ENCODE measurements at places on chromosomes 6 and 20. TPM values are rescaled to one million over a fixed set of nuclear protein-coding genes. Genes with fewer than 3 reads are reported as not detected.

The CCHCR1 gene
- 39.2 TPM for total RNA-seq

The C20orf144 gene
- total RNA-seq: not detected

- no peak for DNase-seq
Observed at GRCh38 chr6:27531772-27532459, 59.0 kb upstream of the ZNF184 start.

The GTSF1L gene
- not detected for total RNA-seq

The SYNGAP1 gene
- 1.1 TPM for total RNA-seq

DNA sequence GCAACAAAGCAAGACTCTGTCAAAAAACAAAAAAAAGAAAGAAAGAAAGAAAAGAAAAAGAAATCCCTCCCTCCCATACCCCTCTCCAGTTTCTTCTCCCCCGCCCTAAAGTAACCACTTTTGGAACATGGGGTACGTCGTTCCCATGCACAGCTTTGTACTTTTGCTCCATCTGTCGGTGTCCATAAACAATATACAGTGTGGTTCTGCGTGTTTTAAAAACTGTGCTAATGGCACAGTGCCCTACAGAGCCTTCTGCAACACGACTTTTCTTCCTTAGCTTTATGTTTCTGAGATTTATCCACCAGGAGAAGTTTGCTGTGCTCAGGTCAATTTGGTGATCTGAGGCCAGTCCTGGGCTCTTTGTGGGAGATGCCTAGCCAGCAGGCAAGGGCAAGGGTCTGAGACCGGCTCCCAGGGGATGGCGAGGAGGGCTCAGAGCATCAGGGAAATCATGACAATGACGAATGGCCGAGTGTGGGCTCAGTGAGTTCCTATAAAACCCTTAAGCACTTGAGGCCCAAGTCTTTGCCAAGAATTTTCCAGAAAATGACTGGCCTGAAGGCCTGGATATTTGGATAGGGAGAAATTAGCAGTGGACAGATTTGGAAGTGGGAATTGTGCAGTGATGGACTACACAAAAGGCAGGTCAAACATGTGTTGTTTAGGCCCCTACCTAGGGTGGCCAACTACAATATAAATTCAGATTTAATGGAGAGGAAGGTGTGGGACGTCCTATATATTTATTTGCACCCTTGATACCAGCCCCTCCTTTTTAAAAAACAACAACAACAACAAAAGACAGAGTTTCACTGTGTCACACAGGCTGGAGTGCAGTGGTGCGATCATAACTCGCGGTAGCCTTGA, 1.9 kb upstream of the BCAS4 start:
- no peak for DNase-seq

GRCh38 chr6:57262901-57263694, 41.0 kb upstream of the RAB23 start:
- peak; percentile 82 for DNase-seq

- peak; percentile 32 for DNase-seq
Observed at GRCh38 chr20:24776755-24777271, 172.3 kb upstream of the CST7 start.

The GINS1 gene
- total RNA-seq: 49.5 TPM

The MOG gene
- not detected for total RNA-seq

The GNAS-AS1 gene
- total RNA-seq: not detected

DNA sequence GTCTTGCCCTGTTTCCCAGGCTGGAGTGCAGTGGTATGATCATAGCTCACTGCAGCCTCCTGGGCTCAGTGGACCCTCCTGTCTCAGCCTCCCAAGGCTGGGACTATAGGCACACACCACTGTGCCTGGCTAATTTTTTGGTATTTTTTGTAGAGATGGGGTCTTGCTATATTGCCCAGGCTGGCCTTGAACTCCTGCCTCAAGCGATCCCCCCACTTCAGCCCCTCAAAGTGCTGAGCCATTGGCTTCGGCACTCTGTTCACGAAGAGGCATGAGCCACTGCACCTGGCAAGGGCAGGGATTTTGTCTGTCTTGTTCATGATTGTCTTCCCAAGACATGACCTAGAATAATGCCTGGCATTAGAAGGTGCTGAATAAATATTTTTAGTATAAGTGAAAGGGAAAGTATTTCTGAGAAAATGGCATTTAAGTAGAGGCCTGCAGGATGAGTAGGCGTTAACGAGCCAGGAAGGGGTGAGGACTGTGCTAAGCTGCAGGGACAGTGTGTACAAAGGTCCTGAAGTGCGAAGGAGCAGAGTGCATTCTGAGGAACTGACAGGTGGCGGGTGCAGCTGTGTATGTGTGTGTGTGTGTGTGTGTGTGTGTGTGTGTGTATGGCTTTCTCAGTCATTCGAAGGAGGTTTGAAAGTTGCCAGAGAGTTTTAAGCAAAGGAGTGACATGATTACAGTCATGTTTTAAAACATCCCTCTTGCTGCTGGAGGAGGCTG, 43.0 kb downstream of the VEGFA start:
- DNase-seq: no peak

- DNase-seq: no peak
Observed at GRCh38 chr6:69937402-69938136, 71.2 kb downstream of the COL19A1 start.

DNA sequence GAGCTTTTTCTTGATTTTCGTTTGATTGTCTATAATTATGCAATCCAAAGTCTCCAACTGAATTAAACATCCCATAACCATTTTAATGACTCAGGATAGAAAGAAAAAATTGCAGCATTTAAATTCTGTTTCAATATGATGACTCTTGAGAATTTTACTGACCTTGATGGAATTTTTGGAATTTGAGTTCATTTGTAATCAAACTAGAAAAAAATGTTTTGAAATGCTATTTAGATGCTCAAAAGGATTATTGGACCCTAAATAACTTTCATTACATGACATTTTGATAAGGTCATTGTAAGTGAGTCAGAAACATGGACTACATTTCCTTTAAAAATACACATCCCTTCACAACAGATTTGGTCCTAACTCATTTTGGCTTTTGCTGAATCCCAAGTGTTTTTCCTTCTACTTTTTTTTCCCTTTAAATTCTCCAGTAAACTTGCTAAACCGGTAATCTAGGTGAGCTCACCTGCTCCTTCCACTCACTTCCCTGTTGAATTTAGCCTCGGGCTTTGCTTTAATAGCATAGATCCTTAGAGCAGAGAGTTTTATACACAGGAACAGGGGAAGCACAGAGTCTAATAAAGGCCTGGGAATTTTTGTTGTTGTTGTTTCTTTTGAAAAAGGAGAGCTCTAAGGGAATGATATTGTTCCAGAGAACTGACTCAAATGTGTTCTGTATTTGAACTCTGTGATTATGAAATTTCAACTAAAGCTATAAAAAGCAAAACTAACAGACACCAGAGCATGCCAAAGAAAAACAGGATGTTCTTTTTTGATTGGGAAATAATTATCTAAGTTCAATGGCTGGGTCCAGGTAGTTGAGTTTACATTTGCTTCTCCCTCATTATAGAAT, 1088.2 kb upstream of the CITED2 start:
- DNase-seq: peak; percentile 67

DNA sequence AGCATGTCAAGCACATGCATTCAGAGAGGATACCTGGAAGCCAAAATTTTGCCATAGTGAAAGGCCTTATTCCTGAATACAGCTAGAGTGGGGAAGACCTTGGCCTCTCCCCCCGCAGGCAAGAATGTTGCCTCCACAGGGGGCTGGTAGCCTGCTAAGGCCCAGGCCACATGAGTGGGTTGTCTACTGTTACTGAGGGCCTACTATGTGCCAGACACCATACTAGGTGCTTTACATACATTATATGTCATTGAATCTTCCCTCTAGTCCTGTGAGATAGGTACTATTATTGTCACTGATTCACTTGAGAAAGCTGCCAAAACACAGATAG, 642 bp upstream of the PI16 start:
- DNase-seq: no peak

The DNAAF9 gene
- total RNA-seq: 12.3 TPM

DNA sequence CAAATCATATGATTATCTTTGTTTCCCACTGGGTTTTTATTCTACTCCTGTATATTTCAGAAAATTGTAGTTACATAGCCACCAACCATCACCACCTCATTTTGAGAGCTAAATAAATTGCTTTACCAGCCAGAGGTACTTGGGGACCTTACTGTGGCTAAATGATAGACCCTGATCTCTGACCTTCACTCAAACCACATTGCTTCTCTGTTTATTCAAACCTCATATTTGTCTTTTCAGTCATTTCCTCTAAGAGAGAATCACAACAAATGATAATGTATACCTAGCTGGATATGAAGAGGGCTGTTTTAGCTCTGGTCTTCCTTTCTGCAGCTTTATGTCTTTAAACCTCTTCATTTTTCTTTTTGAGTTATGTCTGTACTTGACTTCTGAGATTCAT, 142.8 kb downstream of the ADGB start:
- peak; percentile 27 for DNase-seq

- DNase-seq: no peak
Observed at GRCh38 chr6:133165235-133165634, 75.9 kb upstream of the EYA4 start.

- no peak for DNase-seq
Observed at GRCh38 chr20:33828326-33828844, 17.2 kb downstream of the CHMP4B start.

- no peak for DNase-seq
Observed at GRCh38 chr6:88890394-88890793, 73.0 kb downstream of the RNGTT start.

DNA sequence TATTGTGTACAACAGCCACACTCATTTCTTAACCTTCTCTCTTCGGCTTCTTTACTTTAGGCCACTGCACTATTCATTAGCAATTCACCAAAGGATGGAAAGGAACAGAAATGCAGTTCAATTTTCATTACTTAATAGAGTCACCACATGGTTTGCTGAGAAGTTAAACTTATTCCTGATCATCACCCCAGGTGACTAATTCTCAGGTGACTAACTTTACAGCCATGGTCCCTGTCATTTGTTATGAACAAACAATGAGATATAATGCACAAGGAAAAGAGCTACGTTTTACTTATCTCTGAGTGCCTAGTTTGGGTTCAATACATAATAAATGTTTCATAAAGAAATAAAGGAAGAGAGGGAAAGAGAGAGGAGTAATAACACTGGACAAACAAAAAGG, 45.8 kb upstream of the DST start:
- no peak for DNase-seq

GRCh38 chr6:66435321-66435720, 728.3 kb upstream of the EYS start:
- no peak for DNase-seq

- DNase-seq: no peak
Observed at GRCh38 chr6:166950443-166950821, 5.9 kb downstream of the RNASET2 start.

The LHFPL5 gene
- total RNA-seq: not detected

The ZBTB9 gene
- 4.4 TPM for total RNA-seq

- DNase-seq: no peak
Observed at GRCh38 chr6:1991332-1991878, 254.0 kb downstream of the GMDS start.

The UBE2J1 gene
- total RNA-seq: 45.5 TPM

The LY6G6F gene
- total RNA-seq: not detected

GRCh38 chr20:16437387-16437996, 135.8 kb downstream of the KIF16B start:
- no peak for DNase-seq

The GNMT gene
- total RNA-seq: 0.58 TPM

- DNase-seq: no peak
Observed at GRCh38 chr6:154341871-154342270, 14.7 kb downstream of the IPCEF1 start.

The NCOA5 gene
- total RNA-seq: 17.0 TPM

- DNase-seq: no peak
Observed at GRCh38 chr6:107843400-107843799, 19.3 kb upstream of the SCML4 start.

The CLDN20 gene
- total RNA-seq: not detected

DNA sequence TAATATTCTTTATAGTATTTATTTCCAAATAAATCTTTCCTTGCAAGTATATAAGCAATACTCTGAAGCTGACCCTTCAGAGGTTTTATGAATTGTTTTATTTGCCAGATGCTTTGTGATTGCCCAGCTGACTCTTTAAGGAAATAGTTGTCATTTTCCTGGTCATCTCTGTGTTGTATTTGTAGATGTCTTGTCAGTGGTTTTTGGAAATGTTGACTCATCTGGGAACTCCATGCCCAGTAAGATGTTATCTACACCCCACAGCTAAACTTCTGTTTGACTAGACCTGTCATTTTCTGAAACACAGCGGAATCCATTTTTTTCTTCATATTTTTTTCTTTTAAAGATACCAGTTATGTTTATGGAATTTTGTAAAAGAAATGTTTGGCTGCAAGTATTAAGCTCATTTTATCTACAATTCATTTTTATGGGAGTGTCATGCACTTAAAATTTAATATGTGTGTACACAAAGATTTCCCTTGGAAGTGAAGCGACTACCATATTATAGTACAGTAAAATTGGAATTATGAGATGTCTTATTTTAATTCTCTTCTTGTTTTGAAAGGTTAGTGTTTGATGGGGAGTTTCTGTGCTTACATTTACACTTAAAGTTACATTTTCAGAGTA, 491.0 kb downstream of the NKAIN2 start:
- no peak for DNase-seq

The MICB gene
- total RNA-seq: 60.0 TPM

The SUMO4 gene
- total RNA-seq: 0.25 TPM

The ABHD16B gene
- not detected for total RNA-seq

- DNase-seq: no peak
Observed at GRCh38 chr20:63465380-63466249, 6.8 kb downstream of the KCNQ2 start.

DNA sequence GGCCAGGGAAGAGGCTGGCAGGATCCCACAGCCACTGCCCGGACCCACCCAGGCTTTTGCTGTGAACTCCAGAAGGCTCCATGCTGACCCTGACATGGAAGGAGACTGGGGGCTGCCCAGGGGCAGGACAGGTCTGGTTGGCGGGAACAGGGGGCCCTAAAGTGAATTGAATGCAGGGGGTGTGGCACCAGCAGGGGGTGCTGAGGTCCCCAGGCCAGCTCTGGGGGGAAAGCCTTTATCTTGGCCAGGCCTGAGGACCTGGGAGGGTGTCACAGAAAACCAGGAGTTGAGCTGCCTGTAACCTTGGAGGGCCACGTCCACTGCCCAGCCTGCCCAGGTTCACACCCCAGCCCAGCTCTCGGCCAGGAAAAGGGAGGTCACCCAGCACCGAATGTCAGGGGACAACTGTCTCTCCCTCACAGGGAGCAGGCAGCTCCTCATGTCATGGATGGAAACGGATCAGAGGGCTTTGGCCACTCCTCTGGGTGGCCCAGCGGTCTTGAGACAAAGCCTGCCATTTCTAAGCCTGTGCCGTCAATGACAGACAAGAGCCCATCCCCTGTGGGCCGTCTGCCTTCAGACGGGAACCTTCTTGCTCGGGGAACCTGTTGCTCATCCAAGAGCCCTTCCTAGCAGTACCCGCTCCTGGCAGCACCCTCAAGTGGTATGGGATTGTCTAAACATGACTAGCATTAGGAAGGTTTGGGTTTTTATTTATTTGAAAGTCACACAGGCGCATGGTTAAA, 2.9 kb upstream of the YTHDF1 start:
- DNase-seq: no peak

Measured in SJSA1 (cell line).